ENCODE measurements at places on chromosomes 12 and 14.

- no peak overlapping the region for H3K4me3 ChIP-seq
- no peaks in the 10 kb centered on the region for H3K4me1 ChIP-seq
- no peak for DNase-seq
- H3K36me3 ChIP-seq = no peaks in the 10 kb centered on the region
Observed at GRCh38 chr14:56482310-56482911, 97.2 kb upstream of the TMEM260 start.

GRCh38 chr12:70983692-70984091, 63.2 kb upstream of the PTPRR start:
- H3K36me3 ChIP-seq = no peaks in the 10 kb centered on the region
- H3K4me1 ChIP-seq = no peaks in the 10 kb centered on the region
- no peaks in the 10 kb centered on the region for H3K27me3 ChIP-seq

DNA sequence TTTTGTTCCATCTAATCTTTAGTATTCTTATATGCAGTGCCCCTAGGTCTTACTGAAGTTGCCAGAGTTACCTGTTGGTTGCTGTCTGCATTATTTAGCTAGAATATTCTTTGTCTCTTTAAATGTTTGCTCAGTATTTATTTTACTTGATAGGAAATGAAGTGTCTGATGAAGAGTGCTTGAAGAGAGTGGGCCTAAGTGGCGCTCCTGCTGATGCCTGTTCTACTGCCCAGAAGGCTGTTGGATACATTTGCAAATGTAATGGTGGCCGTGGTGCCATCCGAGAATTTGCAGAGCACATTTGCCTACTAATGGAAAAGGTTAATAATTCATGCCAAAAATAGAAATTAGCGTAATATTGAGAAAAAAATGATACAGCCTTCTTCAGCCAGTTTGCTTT, 18.9 kb downstream of the CMAS start:
- no peak overlapping the region for H3K4me3 ChIP-seq
- no peaks in the 10 kb centered on the region for H3K4me1 ChIP-seq
- no peak overlapping the region for H3K27ac ChIP-seq
- no peak for DNase-seq
- peaks cover 33% of the 10 kb centered on the region for H3K36me3 ChIP-seq
- H3K27me3 ChIP-seq = no peaks in the 10 kb centered on the region

DNA sequence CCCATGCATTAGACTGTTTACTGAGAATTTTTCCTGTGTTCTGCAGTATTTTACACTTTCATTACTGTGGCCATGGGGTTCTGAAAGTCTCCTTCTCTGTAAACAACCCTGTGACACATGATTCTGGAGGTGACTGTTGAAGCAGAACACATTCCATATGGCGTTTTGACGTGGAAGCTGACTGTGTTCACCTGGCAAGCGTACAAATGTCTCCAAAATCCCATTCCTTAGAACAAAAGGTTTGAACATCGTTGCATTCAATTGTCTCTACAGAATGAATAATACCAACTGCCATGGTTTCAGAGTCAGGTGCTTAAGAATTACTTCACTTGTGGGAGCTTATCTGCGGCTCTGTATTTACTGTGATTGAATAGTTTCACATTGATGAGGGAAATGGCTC, 485.6 kb upstream of the TMEM132C start:
- H3K27ac ChIP-seq = no peak overlapping the region
- DNase-seq = no peak
- no peak overlapping the region for H3K4me3 ChIP-seq
- no peaks in the 10 kb centered on the region for H3K4me1 ChIP-seq
- H3K27me3 ChIP-seq = no peaks in the 10 kb centered on the region

DNA sequence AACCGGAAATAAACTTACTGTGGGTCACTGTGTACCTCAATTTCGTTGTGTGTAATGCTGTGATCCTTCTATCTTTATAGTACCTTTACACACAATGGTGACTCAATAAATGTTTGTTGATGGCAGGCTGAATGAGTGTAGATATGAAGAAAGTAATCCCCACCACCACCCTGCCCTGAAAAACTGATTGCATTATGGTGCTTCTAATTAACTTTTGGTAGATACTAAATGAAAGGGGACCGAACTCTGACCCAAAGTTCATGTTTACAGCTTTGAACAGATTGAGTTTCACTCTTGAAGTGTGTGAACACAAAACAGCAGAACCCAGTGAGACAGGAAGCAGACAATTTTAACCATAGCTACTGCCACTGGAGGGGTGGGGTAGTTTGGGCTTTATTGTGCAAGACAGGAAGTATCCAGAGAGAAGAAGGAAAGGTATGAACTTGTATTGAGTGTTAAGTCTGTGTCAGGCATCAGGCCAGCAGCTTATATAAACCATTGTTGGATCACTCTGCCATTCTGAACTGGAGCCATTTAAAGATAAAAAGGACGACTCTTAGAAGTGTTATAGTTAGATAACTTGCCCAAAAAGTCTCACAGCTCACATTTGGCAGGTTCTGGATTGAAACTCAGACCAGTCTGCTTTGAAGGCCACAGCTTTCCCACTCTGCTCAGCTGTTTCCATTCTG, 197.0 kb upstream of the AMIGO2 start:
- peaks cover 41% of the 10 kb centered on the region for H3K4me1 ChIP-seq
- no peaks in the 10 kb centered on the region for H3K27me3 ChIP-seq
- H3K27ac ChIP-seq = peak overlapping the region; percentile 72
- peak overlapping the region; percentile 24 for H3K4me3 ChIP-seq

- H3K4me3 ChIP-seq = peak within 1 kb of the TSS; percentile 92
- H3K36me3 ChIP-seq = peaks cover 7% of the 10 kb centered on the region
- H3K27ac ChIP-seq = peak within 1 kb of the TSS; percentile 95
- peaks cover 21% of the 10 kb centered on the region for H3K4me1 ChIP-seq
Observed at GRCh38 chr12:49740930-49741881, at the start of gene TMBIM6. TMBIM6 (plus strand) TSS chr12:49741557; CDS start chr12:49752494, 10,937 bp downstream.

GRCh38 chr14:99327050-99327449, 55.1 kb upstream of the BCL11B start:
- H3K36me3 ChIP-seq = no peaks in the 10 kb centered on the region
- H3K4me3 ChIP-seq = no peak overlapping the region
- no peak overlapping the region for H3K27ac ChIP-seq
- H3K27me3 ChIP-seq = no peaks in the 10 kb centered on the region
- no peak for DNase-seq

- H3K4me3 ChIP-seq = no peak overlapping the region
- peaks cover 3% of the 10 kb centered on the region for H3K4me1 ChIP-seq
- no peak overlapping the region for H3K27ac ChIP-seq
- no peak for DNase-seq
Observed at GRCh38 chr12:131941987-131942341, 7.8 kb upstream of the EP400 start.

DNA sequence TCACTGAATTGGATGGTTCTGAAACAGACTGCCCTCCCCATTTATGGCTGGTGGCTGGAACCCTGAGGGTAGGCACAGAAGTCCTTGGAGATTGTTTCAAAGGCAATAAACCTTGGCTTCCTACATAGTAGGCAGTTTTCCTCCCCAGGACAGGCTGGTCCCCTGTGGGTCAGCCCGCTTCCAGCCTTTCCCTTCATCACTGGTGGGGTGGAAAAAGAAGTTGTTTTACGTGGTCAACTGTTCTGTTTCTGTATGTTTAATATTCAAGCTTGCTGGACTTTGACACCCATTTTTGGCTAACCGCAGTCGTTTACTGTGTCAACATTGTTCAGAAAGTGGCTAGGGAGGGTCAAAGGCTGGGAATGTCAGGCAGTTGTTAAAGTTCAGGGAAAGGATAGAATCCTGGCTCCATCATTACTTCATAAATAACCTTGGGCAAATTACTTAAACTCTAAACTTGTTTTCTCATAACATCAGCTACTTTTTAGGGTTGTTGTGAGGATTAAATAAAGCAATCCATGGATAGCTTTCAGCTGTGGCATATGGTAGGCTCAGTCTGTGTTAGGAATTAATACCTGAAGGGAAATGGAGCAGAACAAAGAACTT, 2.4 kb downstream of the KLHDC2 start:
- no peaks in the 10 kb centered on the region for H3K27me3 ChIP-seq
- peak overlapping the region; percentile 17 for H3K4me3 ChIP-seq
- peaks cover 13% of the 10 kb centered on the region for H3K4me1 ChIP-seq
- H3K36me3 ChIP-seq = peaks cover 7% of the 10 kb centered on the region
- peak overlapping the region; percentile 38 for H3K27ac ChIP-seq

- DNase-seq = no peak
- H3K27ac ChIP-seq = no peak overlapping the region
- no peak overlapping the region for H3K4me3 ChIP-seq
- H3K4me1 ChIP-seq = peaks cover 3% of the 10 kb centered on the region
- no peaks in the 10 kb centered on the region for H3K27me3 ChIP-seq
Observed at GRCh38 chr14:32256576-32256975, 53.5 kb upstream of the RNU6-8 start.

DNA sequence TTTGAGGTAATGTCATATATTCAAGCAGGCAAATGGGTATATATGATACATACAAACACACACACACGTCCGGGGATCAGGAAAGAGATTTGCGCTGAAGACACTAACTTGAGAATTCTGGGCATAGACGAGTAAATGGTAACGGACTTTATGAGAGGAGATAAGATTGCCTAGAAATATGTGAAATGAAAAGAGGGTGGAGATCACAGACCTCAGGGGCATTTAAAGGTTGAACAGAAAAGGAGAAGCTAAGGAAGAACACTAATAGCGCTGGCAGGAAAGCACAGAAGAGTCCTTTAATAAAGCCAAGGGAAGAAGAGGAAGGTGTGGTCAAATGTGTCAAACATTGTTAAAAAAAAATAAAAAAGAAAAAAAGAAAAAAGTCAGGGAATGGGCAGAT, 13.1 kb downstream of the CRY1 start:
- H3K27me3 ChIP-seq = peaks cover 7% of the 10 kb centered on the region
- H3K36me3 ChIP-seq = no peaks in the 10 kb centered on the region
- no peak overlapping the region for H3K4me3 ChIP-seq
- no peaks in the 10 kb centered on the region for H3K4me1 ChIP-seq
- H3K27ac ChIP-seq = no peak overlapping the region

DNA sequence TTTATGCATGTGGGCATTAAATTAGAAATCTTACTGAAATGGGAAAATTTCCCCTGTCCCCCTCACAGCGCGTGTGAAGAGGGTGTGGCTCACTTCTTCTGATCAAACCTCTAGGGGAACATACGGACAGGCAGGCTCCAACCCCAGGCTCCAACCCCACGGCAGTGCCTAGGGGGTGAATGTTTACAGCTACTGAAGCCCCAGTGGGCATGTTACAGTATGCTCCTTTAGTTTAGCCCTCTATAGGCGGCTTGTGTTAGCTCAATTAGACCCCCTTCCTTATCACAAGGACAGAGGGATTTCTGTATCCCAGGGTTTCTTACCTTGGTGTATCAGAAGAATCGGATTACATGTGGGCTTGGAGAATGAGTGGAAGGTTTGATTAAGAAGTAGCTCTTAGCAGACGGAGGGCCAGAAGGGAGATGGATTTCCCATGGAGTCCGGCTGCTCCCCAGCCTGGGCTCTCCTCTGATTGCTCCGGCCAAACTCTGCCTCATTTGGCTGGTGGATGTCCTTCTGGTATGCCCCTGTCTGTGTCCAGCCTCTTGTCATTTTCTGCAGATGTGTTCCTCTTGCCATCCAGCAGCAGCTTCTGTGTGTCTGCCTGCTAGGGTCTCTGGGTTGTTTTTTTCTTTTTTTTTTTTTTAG, 223.7 kb downstream of the TMTC2 start:
- H3K4me1 ChIP-seq = no peaks in the 10 kb centered on the region
- H3K4me3 ChIP-seq = no peak overlapping the region
- DNase-seq = no peak

GRCh38 chr12:109443794-109444193, 33.3 kb downstream of the KCTD10 start:
- no peaks in the 10 kb centered on the region for H3K27me3 ChIP-seq
- H3K4me1 ChIP-seq = no peaks in the 10 kb centered on the region
- no peak overlapping the region for H3K27ac ChIP-seq
- no peak overlapping the region for H3K4me3 ChIP-seq
- H3K36me3 ChIP-seq = peaks cover 7% of the 10 kb centered on the region
- no peak for DNase-seq

DNA sequence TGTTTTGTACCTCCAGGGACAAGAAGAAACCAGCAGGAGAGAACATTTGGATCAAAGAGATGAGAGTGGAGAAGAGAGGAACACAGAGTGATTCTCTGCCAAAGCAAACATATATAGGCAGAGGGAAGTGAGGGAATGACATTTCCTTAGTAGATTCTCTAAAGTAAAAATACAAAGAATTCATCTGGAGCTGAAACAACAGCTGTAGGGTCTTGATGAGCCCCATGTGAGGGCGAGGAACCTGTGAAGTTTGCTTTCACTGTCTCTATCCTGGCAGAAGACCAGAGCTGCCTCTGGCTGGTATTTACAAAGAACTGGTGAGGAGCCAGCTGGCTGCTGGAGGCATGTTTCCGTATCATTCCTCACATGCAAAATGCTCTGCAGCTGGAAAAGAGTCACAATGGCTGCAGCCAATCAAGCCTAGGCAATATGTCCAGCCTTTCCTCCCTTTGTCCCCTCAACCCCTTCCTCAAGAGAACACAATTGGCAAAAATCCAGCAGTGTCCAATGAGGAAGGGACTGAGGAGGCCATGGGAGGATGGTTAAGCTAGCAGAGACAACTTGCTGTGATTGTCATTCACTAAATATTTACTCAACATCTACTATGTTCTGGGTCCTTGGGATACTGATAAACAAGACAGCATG, 122.5 kb downstream of the PHLDA1 start:
- H3K27ac ChIP-seq = no peak overlapping the region
- peaks cover 3% of the 10 kb centered on the region for H3K27me3 ChIP-seq
- no peak for DNase-seq

DNA sequence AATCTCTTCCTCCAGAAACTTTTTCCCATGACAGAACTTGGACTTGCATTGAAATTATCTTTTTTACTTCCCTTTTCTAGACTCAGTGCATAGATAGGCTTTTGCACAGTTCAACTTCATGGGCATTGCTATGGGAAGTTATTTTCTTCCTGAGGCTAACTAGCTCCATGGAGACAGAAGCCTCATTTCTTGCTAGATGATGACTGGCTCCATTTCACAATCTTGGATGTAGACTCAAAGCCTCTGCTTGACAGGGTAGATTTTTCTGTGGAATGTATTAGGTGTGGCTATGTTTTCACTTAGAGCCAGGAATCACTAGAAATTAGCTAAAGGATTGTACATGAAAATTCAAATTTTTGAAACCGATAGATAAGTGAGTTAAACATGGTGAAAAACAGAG, 884.1 kb upstream of the MGAT4C start:
- no peak overlapping the region for H3K27ac ChIP-seq
- H3K36me3 ChIP-seq = no peaks in the 10 kb centered on the region
- H3K4me3 ChIP-seq = no peak overlapping the region
- DNase-seq = no peak

DNA sequence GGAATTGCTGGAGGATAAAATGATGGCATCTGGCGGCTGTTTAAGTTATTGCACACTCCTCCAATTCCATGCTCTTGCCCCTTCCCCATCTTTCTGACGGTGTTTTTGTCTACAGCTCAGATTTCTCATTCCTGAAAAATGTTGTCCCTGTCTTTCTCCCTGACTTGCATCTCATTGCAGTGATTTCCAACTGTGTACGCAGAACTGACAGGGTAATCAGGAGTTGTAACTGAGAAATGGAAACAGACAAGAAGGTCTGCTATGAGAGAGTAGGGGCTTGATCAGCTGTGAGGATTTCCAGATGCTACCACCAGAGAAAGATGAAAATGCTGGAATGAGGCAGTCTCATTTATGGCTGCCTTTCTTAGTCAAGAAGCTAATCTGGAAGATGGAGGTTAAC, 1.3 kb downstream of the ERP27 start:
- no peak overlapping the region for H3K4me3 ChIP-seq
- H3K27ac ChIP-seq = peak overlapping the region; percentile 16
- no peaks in the 10 kb centered on the region for H3K27me3 ChIP-seq
- H3K4me1 ChIP-seq = peaks cover 26% of the 10 kb centered on the region

GRCh38 chr12:40123496-40123895, 17.6 kb upstream of the SLC2A13 start:
- H3K4me1 ChIP-seq = no peaks in the 10 kb centered on the region
- no peak overlapping the region for H3K27ac ChIP-seq
- no peak for DNase-seq
- H3K27me3 ChIP-seq = no peaks in the 10 kb centered on the region
- H3K4me3 ChIP-seq = no peak overlapping the region
- H3K36me3 ChIP-seq = peaks cover 3% of the 10 kb centered on the region
